IPS DF 6.9 (cell line): ENCODE measurements at places on chromosomes 12 and 14.

GRCh38 chr12:75525263-75525662 lies 13.9 kb upstream of the KRR1 start:
- DNase-seq, result no peak

DNA sequence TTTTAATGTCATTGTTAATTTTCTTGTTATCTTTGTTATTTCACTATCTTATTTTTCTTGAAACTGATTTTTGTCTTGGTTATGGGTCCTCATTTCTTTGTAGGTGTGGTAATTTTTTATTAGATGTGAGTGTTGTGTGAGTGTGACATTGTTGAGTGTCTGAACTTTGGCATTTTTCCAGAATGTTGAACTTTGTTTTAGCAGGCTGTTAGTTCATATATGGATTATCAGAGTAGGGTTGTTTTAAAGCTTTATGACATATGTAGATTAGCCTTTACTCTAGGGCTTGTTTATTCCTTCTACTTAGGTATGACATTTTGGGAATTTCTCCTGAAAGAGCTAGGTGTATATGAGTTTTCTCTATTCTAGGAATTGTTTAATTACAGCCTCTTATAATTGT lies 103.9 kb downstream of the ARID2 start:
- DNase-seq, result no peak

DNA sequence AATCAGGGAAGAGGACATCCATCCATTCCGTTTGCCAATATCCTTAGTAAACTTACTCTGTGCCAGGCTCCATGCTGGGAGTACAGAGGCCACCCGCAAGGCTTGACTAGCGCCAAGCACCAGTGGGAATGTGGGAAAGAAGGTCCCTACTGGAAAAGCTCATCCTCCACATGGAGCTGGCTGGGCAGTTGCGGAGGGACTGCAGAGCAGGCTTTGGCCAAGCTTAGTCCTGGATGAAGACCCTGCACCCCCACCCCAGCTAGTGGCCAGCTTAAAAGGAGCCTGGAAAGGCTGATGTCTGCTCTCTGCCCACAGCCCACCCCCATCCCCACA lies 22.4 kb upstream of the EIF2B2 start:
- DNase-seq, result no peak

- no peak for DNase-seq
These were observed 1.0 kb upstream of the TBK1 start for GRCh38 chr12:64450711-64451486.

GRCh38 chr12:111404362-111405148 lies 1.2 kb upstream of the SH2B3 start:
- DNase-seq, result no peak

DNA sequence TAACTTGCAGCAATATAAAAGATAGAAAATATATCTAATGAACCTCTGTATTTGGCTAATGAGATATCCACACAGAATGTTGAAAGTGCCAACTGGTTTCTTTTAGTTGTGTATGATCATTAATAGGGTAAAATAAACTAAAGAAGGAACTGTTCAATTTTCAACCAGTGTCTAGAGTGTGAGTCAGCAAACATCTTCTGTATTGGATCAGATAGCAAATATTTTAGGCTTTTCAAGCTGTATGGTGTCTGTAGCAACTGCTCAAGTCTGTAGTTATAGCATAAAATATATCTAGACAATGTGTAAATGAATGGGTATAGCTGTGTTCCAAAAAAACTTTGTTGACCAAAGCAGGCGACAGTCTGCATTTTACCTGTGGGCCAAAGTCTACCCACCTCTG lies 23.5 kb upstream of the NOVA1 start:
- no peak for DNase-seq

DNA sequence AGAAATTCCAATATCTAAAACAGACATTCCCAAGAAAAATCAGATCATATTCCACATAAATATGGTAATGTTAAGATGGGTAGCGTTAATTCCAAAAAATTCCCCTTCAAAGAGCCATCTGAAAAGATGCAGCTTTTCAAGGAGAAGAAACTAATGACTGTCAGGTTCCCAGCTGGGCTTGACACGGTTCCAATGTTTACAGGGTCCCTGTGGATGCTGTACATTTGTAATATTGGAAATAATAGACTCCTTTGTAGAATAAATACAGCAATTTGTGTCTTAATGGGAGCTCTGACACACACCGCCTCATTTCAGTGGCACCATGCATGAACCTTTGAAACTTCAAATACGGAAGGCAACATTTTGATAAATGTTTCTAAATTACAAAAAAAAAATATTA lies 140.6 kb downstream of the ITPR2 start:
- no peak for DNase-seq

DNA sequence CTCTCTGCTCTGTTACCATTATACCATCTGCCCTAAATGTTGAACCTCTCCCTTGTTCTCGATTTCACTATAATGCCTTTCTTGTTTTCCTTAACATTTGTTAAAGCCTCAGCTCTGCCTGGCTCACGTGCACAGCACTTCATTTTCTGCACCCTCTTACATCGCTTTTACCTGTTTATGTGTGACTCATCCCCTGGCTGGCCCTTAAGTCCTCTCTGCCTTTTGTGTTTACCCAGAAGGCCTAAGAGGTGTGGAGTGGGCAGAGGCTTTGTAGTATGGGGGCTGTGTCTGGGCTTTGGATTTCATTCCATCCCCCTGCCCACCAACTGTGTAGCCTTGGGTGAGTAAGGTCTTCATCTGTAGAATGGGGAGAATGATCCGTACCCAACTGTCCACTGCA lies 36.5 kb downstream of the UBE3B start:
- DNase-seq, result no peak

DNA sequence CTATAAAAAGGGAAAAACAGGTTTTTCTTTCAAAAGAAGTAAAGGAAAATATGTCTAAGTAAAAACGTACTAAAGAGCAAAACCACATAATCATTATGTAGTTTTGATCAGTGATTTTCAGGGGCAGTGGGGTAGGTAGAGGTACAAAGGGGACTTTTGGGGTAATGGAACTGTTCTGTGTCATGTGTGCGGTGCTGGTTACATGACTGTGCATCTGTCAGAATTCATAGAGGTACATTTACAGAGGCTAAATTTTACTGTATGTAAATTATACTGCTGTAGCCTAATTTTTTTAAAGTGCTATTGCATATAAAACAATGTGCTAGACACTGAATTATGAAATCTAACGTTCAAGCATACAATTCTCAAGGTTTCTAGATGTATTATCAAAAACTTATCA lies 2.0 kb downstream of the ESR2 start:
- DNase-seq, result no peak

- no peak for DNase-seq
These were observed 31.3 kb downstream of the A2M start for GRCh38 chr12:9084417-9084816.

GRCh38 chr14:99514552-99515300 lies 33.5 kb downstream of the CCNK start:
- DNase-seq, result no peak

DNA sequence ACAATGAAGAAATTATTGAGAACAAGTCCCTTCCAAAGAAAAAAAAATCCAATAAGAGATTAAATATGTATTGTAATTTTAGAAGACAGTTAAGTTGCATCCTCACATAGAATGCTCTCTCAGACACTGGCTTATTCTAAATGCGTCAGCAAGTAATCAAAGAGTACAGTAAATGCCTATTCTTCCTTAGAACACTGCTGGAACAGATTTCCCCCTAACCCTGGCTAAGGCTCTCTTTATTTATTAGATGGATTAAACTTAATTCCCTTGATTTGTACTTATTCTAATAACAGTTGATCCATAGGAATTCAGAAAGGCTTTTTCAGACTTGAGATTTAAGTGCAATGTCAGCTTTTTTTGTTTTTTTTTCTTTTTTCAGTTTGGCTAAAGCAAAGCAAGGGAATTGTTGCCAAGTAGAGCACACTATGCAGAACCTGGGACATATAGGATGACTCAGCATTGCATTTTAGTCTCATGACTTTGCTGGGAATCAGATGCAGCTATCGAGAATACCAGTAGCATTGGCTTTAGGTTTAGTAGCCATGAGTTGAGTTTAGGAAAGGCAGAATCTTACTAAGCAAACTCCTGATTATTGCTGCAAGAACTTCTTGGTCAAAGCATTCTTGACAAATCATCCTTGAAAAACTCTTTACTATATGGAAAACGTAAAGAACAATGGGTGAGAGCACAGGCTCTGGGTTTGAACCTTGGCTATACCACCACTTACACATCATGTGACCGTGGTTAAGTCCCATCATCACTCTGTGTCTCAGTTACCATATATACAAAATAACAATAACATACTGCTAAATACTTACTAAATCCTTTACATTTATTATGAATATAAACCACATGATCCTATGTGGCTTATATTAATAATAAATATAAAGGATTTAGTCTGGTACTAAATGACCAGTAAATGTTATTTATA lies 26.7 kb downstream of the MED21 start:
- DNase-seq, result no peak

GRCh38 chr12:67271976-67272375 lies 2.8 kb downstream of the CAND1 start:
- DNase-seq, result no peak

DNA sequence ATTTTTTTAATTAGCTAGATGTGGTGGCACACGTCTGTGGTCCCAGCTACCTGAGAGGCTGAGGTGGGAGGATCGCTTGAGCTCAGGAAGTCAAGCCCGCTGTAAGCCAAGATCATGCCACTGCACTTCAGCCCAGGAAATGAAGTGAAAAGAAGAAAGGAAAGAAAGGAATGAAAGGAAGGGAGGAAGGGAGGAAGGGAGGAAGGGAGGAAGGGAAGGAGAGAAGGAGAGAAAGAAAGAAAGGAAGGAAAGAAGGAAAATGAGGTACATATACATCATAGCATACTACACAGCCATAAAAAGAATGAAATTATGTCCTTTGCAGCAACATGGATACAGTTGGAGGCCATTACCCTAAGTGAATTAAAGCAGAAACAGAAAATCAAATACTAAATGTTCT lies 12.2 kb downstream of the DNAI7 start:
- no peak for DNase-seq

DNA sequence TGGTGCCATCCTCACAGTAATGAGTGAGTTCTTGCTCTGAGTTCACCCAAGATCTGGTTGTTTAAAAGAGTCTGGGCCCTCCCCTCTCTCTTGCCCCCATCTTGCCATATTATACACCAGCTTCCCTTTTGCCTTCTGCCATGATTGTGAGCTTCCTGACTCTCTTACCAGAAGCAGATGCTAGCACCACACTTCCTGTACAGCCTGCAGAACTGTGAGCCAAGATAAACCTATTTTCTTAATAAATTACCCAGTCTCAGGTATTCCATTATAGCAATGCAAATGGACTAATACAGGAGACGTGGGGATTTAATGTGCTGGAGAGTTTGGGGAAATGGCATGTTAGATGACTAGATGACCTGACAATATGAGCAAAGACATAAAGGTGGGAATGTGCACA lies 12.8 kb downstream of the SLC4A8 start:
- DNase-seq, result no peak

- no peak for DNase-seq
These were observed 447 bp upstream of the NUBPL start for GRCh38 chr14:31560759-31561154.

DNA sequence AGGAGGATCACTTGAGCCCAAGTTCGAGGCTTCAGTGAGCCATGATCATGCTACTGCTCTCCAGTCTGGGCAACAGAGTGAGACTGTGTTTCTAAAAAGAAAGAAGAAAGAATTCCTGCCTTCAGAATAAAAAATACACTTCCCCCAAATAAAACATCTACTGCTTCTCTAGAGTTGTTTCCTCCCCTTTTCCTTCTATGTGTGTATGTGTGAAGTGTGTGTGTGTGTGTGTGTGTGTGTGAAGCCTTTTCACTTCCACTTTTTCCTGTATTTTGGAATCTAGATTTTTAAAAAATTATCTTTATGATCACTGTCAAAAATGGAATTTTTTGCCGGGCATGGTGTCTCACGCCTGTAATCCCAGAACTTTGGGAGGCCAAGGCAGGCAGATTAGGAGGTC lies 12.6 kb upstream of the SNX6 start:
- no peak for DNase-seq

GRCh38 chr14:38409071-38409705 lies 153.3 kb upstream of the CLEC14A start:
- no peak for DNase-seq

DNA sequence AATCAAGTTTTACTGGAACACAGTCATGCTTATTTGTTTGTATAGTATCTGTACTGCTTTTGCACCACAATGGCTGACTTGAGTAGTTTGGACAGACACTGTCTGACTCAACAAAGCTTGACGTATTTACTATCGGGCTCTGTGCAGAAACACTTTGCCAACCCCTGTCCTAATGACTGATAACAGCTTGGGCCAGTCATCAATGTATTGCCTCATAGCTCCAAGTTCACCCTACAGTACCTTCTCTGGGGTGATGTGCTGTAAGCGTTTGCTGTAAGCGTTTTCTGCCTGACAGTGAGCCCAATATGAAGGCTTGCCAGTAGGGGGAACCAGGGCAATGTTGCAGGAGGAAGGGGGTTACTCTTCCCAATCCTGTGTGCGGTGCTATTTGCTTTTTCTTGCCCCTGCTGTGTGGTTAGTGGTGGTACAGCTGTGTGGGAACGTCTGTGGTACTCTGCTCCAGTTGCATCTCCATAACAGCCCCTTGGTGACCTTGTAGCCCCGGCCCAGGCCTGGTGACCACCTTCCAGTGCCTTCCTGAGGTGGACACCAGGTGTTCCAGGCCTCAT lies 5.4 kb upstream of the CCDC177 start:
- no peak for DNase-seq

DNA sequence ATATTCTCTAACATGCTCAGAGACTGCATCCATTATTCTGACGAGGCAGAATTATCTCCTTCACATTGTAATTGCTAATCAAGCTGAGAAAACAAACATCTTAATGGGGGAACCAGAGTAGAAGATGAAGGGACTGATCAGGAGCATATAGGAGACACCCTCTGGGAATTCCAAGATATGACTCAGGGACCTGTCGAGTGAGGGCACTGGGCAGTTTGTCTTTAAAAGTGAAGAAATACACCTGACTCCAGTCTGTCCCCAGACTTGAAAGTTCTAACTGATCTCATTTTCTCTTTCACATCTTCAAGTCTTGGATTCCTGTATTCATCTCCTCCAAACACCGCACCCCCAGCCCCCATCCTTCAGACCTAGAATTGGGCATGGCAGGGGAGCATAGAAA lies 226.9 kb upstream of the PLXNC1 start:
- no peak for DNase-seq

DNA sequence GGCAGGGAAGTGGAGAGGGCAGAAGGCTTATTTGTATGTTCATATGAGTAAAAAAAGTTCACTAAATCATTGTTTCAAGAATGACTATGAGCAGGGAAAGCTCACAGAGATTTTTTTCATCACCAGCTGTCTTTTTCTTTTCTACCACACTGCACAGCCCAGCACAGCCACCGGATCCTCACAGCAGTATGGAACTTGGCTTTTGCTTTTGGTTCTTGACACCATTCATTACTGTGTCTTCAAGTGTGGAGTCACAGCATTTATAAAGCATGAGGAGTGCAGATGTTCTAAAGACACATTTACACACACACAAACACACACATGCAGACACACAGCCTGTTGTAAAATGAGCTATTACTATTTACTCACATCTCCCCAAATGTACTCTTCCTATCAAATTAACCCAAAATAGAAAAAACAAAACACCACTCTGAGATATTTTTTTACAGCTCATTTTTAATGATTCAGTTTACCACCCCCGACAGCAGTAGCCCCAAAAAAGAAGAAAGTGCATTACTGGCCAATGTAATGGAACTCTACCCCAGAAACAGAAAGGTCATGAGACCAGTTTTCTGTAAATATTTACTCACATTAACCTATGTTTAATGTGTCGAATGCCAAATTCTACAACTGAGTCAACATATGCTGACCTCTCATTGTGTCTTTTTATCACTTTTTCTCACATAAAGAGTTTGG lies 60.5 kb downstream of the BTG1 start:
- no peak for DNase-seq

GRCh38 chr14:23259426-23259825 lies 21.7 kb downstream of the RNF212B start:
- no peak for DNase-seq
